ENCODE measurements at places on chromosomes 11 and 22. TPM values are rescaled to one million over a fixed set of nuclear protein-coding genes. Genes with fewer than 3 reads are reported as not detected.

Gene PSMC3
- total RNA-seq: 86.9 TPM

Gene BEST1
- total RNA-seq: 3.1 TPM

Gene SLC5A1
- not detected for total RNA-seq

Gene USP35
- total RNA-seq: 13.5 TPM

Gene VSTM5
- 0.03 TPM for total RNA-seq

Gene ZC3H7B
- 79.1 TPM for total RNA-seq

Gene GPR152
- not detected for total RNA-seq

Gene GGTLC2
- total RNA-seq: not detected

Gene PGGHG
- total RNA-seq: 14.9 TPM

Gene MFRP
- total RNA-seq: not detected

Gene CRACR2B
- total RNA-seq: 0.78 TPM

Gene OR52I2
- not detected for total RNA-seq

Gene MMP10
- total RNA-seq: 5.1 TPM

Gene EHF
- 0.20 TPM for total RNA-seq

Gene MICAL3
- total RNA-seq: 20.3 TPM

Gene FADS1
- 128 TPM for total RNA-seq

Gene GTSE1
- 1.5 TPM for total RNA-seq

Gene ROBO4
- 1.2 TPM for total RNA-seq

Gene GGT5
- 12.1 TPM for total RNA-seq

Gene ENDOD1
- 112 TPM for total RNA-seq

Gene ZNF214
- 2.7 TPM for total RNA-seq

Gene TNNI2
- not detected for total RNA-seq

Gene TSPAN4
- total RNA-seq: 215 TPM

Gene PHLDA2
- total RNA-seq: 5.8 TPM

Gene SMC1B
- total RNA-seq: not detected

Gene SUSD2
- total RNA-seq: 46.2 TPM

Gene CD44
- 450 TPM for total RNA-seq

Gene HBD
- total RNA-seq: 0.36 TPM

Gene IGF2
- total RNA-seq: 0.10 TPM

Gene C22orf31
- total RNA-seq: not detected

Gene OR5F1
- not detected for total RNA-seq

Gene SPINDOC
- total RNA-seq: 15.6 TPM

Gene UCP2
- 0.39 TPM for total RNA-seq

Gene KCNJ1
- total RNA-seq: not detected

Gene TSGA10IP
- not detected for total RNA-seq

All from smooth muscle cell of the pulmonary artery (primary cell).